ENCODE measurements at places on chromosomes 7 and 10. TPM values are rescaled to one million over a fixed set of nuclear protein-coding genes. Genes with fewer than 3 reads are reported as not detected.

The DPYSL4 gene
- 1.3 TPM for total RNA-seq

The NYAP1 gene
- total RNA-seq, result not detected

The CLIP2 gene
- total RNA-seq, result 10.0 TPM

The BBS9 gene
- 6.5 TPM for total RNA-seq

The NAT16 gene
- not detected for total RNA-seq

The HYAL4 gene
- 11.0 TPM for total RNA-seq

The CLDN4 gene
- 0.61 TPM for total RNA-seq

The CALML5 gene
- total RNA-seq, result not detected

The ANKRD7 gene
- total RNA-seq, result not detected

The OR2A12 gene
- not detected for total RNA-seq

All from gastrocnemius medialis (tissue), 4 donors.